Mammary microvascular endothelial cell (primary cell): ENCODE measurements at places on chromosomes 2 and 18. TPM values are rescaled to one million over a fixed set of nuclear protein-coding genes. Genes with fewer than 3 reads are reported as not detected.

CYTIP gene
- not detected in 2 replicates for total RNA-seq

GCG gene
- not detected in 2 replicates for total RNA-seq

IL36G gene
- total RNA-seq = not detected in 2 replicates

DSG2 gene
- total RNA-seq = 1.3 and 3.1 TPM in 2 replicates

LONRF2 gene
- 0.30 TPM in 1 of 2 replicates, not detected in the other for total RNA-seq

DSC1 gene
- total RNA-seq = not detected in 2 replicates

TCF4 gene
- 162 and 171 TPM in 2 replicates for total RNA-seq

SERPINB11 gene
- total RNA-seq = not detected in 2 replicates

RABL2A gene
- total RNA-seq = 0.98 and 2.1 TPM in 2 replicates

SERPINB2 gene
- total RNA-seq = 5.7 and 6.3 TPM in 2 replicates

EPAS1 gene
- 318 and 347 TPM in 2 replicates for total RNA-seq

SS18 gene
- total RNA-seq = 42.7 and 48.2 TPM in 2 replicates

PRKAG3 gene
- not detected in 2 replicates for total RNA-seq

RGPD4 gene
- total RNA-seq = not detected in 2 replicates

GAREM2 gene
- 0.20 and 0.25 TPM in 2 replicates for total RNA-seq

LOXHD1 gene
- not detected in 2 replicates for total RNA-seq

NT5C1B gene
- not detected in 2 replicates for total RNA-seq

CHAC2 gene
- 21.4 TPM in 2 replicates for total RNA-seq

SP100 gene
- total RNA-seq = 116 and 119 TPM in 2 replicates
